CD4-positive, alpha-beta T cell treated with Interleukin-4 for 4 hours (primary cell): ENCODE measurements at places on chromosomes 13 and 19.
A peak's percentile ranks its signal among the peaks of the same experiment; 100 is the strongest.

DNA sequence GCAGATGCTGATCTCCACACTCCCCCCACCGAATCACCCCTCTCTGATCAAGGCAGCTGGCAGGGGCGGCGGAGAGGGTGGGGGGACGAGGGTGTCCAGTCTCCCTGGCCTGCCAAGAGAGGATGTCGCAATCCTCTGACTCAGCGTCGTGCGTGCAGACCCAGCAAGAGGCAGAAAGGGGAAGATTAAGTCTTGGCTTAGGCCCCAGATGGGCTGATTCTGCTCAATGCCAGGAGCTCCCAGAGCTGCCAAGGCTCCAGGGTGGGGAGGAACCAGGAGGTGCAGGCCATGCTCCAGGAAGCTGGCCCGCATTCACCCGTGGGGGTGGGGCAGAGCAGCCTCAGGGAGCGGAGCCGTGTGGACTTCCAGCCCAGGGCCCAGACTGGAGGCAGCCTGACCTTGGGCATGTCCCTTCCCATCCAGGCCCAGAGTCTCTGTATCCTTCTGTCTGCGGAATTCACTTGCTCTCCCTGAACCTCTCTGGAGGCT is 6.6 kb upstream of the BCL3 start:
- DNase-seq: no peak

GRCh38 chr13:106337096-106337850 is 198.2 kb downstream of the EFNB2 start:
- DNase-seq: no peak

GRCh38 chr19:48639483-48640375 is 2.5 kb upstream of the DBP start:
- DNase-seq: peak; percentile 49

GRCh38 chr19:48249502-48250014 is 6.2 kb downstream of the CARD8 start:
- peak; percentile 83 for DNase-seq

GRCh38 chr19:24159707-24160106 is 72.7 kb downstream of the ZNF254 start:
- no peak for DNase-seq

DNA sequence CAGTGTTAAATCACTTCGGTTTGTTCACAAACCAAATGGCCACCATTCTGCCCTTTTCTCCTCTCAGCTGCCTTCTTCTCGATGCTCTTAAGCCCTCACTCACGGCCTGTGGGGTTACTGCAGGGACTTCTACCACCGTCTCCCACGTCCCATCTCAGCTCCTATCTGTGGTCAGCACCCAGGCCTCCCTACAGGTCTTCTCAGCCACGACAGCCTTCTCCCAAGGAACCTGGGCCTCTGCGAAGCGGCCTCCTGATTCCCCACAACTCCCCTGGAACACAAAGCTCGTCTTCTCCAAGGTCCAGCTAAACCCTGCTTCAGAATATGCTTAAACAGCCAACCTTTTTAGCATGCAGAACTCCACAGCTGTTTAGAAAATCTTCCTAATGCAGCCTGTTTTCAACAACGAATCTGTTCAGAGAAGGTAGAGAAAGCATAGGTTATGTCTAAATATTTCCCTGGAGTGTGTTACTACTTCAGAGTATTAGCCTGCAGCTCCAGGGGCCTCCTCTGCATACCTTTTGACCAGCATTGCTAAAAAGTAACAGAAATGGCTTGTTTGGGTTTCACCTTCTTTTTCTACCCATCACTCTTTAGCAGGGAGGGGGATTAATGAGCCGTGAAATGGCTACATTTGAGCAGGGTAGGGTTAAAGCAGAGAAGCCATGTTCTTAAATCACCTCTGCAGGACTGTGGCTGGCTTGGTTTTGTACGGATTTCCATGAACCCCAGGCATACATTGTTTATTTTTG is 104.0 kb downstream of the COL4A2 start:
- no peak for DNase-seq

DNA sequence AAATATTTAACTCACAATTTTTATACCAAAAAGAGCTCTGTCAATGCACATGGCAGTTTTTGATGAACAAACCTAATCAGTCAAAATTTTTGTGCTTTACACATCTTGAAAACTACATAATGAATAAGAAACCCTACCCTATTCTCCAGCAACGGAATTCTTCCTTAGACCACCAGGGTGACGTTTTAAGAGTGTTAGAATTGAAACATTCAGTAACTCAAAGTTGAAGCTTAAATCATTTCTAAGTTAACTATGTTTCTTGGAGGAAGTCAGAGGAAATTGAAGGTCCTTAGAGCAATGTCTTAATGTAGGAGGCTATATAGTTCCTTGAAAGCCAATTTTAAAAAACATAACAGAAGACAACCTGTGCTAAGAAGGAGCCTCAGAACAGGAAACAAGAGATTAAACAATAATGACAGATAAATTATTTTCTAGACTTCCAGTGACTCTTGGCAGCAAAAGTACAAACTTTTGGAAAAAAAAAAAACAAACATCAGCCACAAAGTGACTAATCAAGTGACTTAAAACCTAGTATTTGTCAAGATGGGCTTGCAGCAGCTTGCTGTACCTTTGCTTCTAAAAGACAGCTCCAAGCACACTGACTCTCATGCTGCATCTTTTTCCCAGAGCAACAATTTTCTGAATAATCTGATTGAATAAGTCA is 6.2 kb downstream of the SPRY2 start:
- no peak for DNase-seq

GRCh38 chr19:3990815-3991117 is 5.5 kb upstream of the EEF2 start:
- no peak for DNase-seq
